GM04503 (cell line): ENCODE measurements at places on chromosomes 7 and 10.

DNA sequence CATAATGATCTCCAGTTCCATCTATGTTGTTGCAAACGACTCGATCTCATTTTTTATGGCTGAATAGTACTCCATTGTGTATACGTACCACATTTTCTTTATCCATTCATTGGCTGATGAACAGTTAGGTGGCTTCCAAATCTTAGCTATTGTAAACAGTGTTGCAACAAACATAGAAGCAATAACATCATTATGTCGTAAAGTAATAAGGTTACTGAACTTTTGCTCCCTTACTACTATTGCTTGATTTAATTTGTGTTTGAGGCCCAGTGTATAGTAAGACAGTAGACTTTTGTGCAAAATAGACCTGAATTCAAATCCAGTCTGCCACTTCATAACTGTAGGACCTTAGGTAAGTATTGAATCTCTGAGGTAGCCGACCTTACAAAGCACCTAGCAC, 200.1 kb upstream of the CELF2 start:
- no peak for DNase-seq

- DNase-seq: no peak
Observed at GRCh38 chr10:29345910-29346209, 57.0 kb downstream of the LYZL1 start.

GRCh38 chr7:13639396-13639795, 350.1 kb downstream of the ETV1 start:
- DNase-seq: no peak

- no peak for DNase-seq
Observed at GRCh38 chr7:55588379-55588699, 16.0 kb upstream of the VOPP1 start.

- no peak for DNase-seq
Observed at GRCh38 chr10:97030894-97031293, 154.9 kb downstream of the SLIT1 start.

DNA sequence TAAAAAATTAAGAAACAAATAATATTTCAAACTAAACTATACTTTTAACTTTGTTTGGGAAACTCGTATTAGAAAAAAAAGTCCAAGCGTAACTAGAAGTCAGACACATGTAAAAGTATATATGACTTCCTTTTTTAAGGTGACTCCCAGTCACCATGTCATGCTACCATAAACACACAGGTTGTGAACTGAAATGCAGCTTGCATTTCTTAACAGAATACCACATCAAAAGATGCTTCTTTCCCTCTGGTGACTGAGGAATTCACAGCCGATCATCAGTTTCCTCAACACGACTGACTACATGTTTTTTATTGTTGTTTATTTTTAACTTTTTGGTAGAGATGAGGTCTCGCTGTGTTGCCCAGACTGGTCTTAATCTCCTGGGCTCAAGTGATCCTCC, 445.0 kb downstream of the PARD3 start:
- no peak for DNase-seq

DNA sequence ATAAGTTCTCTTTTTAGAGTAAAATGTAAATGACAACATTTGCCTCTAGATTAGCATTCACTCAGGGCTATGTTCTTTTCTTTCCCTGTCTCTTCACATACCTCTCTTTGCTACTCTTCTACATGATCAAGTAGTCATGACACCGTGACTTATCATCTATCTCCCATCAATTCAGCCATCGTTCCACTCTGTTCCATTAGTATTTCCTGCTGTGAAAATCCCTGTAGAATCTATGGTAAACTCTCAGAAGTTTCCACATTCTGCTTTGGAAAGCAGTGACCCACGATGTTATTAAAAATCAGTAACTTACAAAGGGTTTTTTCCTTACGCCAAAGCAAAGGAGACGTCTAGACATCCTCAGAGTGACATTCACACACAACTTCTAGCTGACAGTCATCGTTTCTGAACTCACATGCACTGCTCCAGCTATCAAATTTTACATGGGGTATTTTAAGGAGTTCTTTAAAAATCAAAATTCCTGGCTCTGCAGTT, 135.6 kb downstream of the SEMA3C start:
- no peak for DNase-seq

DNA sequence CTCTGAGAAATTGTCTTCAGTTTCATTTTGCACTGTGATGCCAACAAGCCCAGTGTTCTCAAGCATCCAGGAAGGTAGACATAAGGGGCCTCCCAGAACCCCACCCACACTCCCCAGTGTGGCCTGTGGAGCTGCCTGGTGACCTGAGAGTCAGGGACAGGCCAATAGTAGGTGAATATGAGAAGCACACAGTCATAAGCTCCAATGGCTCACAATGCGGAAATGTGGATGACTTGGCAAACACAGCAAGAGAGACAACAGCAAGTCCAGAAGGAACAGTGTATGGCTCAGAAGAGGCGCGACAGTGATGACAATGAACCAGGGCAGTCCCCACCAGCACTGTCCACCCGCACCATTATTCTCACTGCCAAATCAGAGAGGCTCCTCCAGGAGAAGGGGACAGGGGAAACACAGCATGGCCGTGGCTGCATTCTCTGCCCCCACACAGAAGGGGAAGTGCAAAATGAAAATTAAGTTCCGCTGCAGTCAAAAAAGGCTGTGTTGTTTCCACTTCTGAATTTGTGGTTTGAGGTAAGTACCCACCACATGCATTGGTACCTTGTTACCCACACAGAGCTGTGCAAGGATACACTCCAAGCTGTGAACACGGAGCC, 419.8 kb downstream of the GRID1 start:
- DNase-seq: no peak

DNA sequence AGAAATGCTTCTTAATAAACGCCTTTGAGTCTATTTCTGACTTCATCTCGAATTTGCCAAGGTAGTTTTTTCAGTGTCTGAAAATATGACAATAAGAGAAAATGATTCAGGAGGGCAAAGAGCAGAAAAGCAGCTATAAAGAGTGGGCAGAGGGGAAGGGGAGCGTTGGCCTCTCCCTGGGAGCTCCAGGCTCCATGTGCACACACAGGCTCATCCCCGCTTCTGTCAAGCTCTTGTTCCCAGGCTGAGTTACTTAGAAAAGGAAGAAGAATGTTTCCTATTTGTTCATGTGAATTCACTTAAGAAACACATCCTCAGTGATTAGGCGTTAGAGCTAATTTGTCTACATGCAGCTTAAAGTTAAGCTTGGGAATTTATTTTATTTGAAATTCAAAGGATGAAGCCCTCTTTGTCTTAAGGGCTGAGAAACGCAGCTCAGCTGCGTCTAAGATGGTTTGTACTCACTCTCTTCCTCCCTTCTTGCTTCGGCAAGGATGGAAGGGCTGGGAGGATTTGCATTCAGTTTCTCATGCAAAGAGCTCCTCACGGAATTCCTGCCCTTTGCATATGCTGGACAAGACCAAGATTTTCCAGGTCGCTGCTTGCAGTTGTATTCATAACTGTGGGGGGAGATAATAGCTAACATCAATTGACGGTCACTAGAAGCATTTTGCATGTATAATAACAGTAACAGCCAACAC, 29.0 kb upstream of the ATXN7L1 start:
- DNase-seq: no peak

DNA sequence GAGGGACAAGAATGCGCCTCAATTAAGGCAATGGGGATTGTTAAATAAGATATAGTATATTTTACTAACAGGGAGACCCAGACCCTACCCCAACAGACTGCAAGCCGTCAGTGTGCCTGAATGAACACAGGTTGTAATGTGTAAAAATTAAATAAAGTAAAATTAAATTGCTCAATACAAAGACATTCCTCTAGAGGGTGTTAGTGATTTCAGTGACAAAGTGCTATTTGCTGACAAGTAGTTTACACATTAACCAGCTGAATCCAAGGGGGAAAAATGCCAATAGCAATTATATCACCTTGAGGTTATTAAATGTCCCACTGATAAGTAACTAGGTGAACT, 110.5 kb downstream of the EBF3 start:
- no peak for DNase-seq

GRCh38 chr10:51952056-51952455, 252.7 kb upstream of the CSTF2T start:
- DNase-seq: no peak

DNA sequence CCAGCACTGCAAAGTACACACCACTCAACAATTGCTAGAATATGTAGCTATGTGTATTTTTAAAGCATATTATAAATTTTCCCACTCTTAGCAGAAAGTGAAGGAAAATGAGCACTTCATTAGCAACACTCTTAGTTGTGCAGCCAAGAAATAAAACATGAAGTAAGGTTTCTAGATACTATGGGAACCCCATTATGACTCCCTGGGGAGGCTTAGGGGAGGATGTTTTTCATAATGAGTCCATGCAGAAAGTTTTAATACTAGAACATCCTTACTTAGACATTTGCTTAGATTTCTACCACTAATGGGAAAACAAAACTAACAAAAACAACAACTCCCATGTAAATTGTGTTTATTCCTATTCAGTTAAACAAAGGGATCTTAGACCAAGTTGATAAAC, 148.4 kb upstream of the HDAC9 start:
- DNase-seq: no peak

GRCh38 chr7:74202841-74203556, 6.8 kb upstream of the LAT2 start:
- DNase-seq: peak; percentile 27

GRCh38 chr10:28365840-28366239, 63.0 kb upstream of the MPP7 start:
- DNase-seq: no peak

DNA sequence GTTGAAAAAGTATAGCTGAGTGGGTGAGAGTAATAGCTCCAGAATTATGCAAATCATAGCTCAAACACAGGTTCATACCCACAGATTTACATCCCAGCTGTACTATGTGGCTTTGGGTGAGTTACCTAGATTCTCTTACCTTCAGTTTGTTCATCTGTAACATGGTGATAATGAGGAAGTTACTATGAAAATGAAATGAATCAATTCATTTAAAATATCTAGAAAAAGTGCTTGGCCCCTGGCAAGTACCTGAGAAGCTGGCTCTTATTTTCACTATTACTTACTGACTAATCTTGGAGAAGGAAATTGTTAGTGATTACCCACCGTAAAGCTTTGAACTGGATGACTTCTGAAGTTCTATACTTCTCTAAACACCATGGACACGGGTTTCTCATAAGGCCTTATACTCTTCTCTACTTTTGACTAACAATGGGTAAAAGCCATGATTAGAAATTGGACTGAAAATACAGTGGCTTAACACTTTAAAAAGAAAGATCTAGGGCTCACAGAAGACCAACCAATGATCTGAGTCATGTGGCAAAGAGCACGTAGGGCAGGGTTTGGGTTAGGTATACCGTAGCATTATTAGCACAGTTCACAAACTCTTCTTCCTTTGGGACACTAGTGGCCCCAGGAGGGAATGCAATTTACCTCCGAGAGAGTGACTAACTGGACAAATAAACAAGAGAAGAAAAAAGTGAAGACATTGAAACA, 149.2 kb downstream of the PLPP4 start:
- DNase-seq: no peak

DNA sequence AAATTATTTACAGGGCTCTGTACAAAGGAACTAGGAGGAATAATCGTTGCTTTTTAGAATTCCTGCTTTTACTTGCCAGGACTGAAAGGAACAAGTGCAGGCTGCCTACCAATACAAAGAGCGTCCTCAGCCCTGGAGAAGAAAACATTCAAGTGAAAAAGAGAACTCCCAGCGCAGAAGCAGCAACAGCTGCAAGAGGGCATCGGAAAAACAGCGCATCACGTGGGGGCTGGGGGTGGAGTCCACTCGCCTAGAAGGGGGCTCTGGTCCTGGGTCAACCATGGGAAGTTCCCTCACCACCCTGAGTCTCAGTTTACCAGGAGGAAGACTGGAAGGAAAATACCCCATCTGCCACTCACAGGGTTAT, 385 bp upstream of the C10orf90 start:
- no peak for DNase-seq

- DNase-seq: no peak
Observed at GRCh38 chr7:44258865-44259546, 58.2 kb downstream of the YKT6 start.

GRCh38 chr10:74994854-74995253, 116.6 kb upstream of the SAMD8 start:
- DNase-seq: no peak

- no peak for DNase-seq
Observed at GRCh38 chr10:102665904-102666509, 21.7 kb downstream of the TRIM8 start.

GRCh38 chr7:108263425-108263824, 133.3 kb upstream of the LAMB4 start:
- DNase-seq: no peak

GRCh38 chr10:100969187-100970075, at the start of gene SEMA4G:
Gene SEMA4G (plus strand): TSS chr10:100969504. CDS start chr10:100972913, 3,409 bp downstream.
- no peak for DNase-seq
